ENCODE measurements at places on chromosomes 2 and 18.

DNA sequence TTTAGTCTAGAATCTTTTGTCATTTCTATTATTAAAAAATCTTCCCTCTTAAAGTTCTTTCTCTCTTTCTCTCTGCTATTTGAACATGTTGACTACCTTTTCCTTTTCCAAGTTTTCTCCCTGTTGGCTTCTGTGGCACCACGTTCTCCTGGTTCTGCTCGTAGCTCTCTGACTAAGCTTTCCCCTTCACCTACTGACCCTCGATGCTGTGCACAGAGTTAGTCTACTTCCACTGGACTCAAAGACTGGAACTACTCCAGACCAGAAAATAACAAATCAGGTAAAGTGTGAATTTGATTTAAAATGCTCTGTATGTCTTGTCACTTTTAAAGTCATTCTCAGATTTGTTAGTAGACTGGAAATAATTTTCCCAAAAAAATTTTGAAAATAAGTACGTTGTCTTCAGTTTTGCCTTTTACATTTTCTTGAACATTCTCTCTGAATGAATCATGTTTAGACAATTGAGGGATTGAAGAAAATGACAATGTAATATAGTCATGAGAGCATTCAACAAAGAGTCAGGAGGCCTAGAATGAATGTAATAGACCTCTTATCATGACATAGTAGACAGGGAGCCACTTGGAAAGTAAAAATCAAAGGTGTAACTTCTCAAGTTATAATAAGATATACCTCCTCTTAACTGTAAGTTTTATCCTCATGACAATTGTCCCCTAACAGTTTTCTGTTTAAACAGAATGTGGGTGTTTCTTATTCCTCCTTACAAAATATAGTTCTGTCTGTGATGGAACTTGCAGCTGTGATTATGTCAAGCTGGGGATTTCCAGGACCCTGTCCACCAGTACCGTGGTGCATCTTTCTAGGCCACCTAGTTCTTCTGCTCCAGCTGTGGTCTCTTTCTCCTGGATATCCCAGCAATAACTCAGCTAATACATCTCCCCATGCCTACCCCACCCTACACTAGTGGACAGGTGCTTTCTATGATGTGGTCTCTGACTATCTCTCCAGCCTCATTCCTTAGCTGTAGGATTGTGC, 25.5 kb downstream of the ITPRID2 start:
- H3K27me3 ChIP-seq, result no peaks in the 10 kb centered on the region
- H3K4me1 ChIP-seq, result no peaks in the 10 kb centered on the region
- H3K4me3 ChIP-seq, result no peak overlapping the region
- H3K36me3 ChIP-seq, result peaks cover 45% of the 10 kb centered on the region

- H3K27ac ChIP-seq, result no peak overlapping the region
- H3K4me3 ChIP-seq, result no peak overlapping the region
- no peaks in the 10 kb centered on the region for H3K36me3 ChIP-seq
- no peak for DNase-seq
- H3K27me3 ChIP-seq, result peaks cover 10% of the 10 kb centered on the region
- no peaks in the 10 kb centered on the region for H3K4me1 ChIP-seq
Observed at GRCh38 chr2:200199005-200199404, 107.5 kb upstream of the SPATS2L start.

DNA sequence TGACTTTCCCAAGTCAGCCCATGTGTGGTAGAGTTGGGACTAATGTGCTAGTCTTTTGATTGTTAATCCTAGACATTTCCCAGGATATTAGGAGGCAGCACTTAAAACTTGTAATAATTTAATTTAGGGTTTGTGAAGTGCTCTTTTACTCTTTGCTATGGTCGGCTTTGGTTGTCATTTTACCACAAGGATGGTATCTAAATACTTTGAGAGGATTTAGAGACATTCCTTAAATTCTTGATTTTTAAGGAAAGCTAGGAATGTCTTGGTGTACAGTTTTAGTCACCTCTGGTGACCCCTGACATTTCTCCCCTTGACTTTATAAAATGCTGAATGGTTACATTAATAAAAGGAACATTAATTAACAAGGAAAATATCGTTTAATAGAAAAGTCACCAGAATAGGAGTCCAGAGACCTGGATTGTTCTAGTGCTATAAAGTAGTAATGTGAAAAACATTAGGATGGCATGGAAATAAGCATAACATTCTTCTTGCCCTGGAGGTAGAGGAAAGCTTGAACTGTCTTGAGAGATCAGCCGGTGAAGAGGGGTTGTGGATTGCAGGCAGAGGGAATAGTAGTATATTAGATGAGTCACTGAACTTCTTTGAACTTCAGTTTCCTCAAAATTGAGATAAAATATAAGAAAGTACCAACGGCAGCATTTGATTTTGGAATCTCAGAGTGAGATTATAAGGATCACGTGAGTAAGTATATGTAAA, 209.2 kb downstream of the MCFD2 start:
- peaks cover 6% of the 10 kb centered on the region for H3K4me1 ChIP-seq
- H3K36me3 ChIP-seq, result no peaks in the 10 kb centered on the region
- H3K4me3 ChIP-seq, result no peak overlapping the region
- no peak overlapping the region for H3K27ac ChIP-seq
- DNase-seq, result no peak
- H3K27me3 ChIP-seq, result peaks cover 7% of the 10 kb centered on the region

GRCh38 chr18:27301615-27302378, 116.7 kb upstream of the CHST9 start:
- H3K4me1 ChIP-seq, result no peaks in the 10 kb centered on the region
- H3K27ac ChIP-seq, result no peak overlapping the region
- H3K27me3 ChIP-seq, result no peaks in the 10 kb centered on the region
- no peak for DNase-seq

GRCh38 chr18:57621246-57621604, 411 bp downstream of the NARS1 start:
- DNase-seq, result no peak
- H3K36me3 ChIP-seq, result peaks cover 20% of the 10 kb centered on the region
- H3K27ac ChIP-seq, result peak overlapping the region; percentile 99

- no peak overlapping the region for H3K4me3 ChIP-seq
- H3K27me3 ChIP-seq, result no peaks in the 10 kb centered on the region
- H3K4me1 ChIP-seq, result no peaks in the 10 kb centered on the region
Observed at GRCh38 chr18:34637094-34637801, 72.8 kb upstream of the DTNA start.

DNA sequence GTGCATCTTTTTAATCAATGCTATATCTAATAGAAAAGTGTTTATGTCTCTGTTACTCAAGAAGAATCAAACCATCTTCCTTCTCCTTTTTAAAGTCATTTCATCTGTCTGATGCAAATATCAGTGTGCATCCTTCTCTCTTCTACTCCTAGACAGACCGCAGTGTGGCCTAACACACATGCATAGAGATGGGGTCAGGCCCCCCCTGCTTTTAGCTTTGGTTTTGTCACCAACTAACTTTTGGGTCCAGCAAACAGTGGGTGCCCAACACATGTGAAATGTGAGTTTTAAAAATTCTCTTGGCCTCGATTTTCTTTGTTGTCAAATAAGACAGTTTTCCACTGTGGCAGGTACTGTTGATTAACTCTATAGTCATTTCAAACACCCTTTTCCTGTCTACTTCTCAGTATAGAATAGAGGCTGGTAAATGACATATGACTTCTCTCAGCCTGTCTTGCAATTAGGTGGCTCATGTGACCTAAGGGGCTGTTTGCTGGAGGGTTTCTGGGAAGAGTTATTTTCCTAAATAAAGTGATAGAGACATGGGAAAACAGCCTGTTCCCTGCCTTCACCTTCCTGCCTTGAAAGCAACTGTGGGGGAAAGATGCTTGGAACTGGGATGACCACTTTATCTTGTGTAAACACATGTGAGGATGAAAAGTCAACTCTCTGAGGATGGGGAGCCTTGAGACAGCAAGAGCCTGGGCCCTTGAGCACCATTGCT, 65.7 kb upstream of the DARS1 start:
- H3K27me3 ChIP-seq, result no peaks in the 10 kb centered on the region
- peak overlapping the region; percentile 70 for H3K4me3 ChIP-seq
- H3K4me1 ChIP-seq, result peaks cover 76% of the 10 kb centered on the region
- peak overlapping the region; percentile 77 for H3K27ac ChIP-seq
- no peak for DNase-seq

DNA sequence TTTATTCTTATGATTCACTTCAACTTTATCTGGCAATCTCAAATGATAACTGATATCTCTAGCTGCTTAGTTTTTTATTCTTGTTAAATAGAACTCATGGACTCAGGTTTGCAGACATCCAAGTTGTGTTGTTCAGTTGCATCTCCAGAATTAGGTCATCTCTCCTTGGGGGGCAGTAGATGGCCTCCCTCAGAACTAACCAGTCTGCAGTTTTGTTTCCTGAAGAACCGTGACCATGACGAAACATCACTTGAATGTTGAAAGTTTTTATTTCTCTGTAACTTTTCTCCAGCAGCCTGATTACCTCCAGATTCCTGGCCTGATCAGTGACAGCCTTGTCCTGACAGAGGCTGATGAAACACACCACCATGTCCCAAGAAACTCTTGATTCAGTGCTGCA, 321.5 kb downstream of the GALNT13 start:
- no peak overlapping the region for H3K27ac ChIP-seq
- DNase-seq, result no peak
- H3K27me3 ChIP-seq, result no peaks in the 10 kb centered on the region

DNA sequence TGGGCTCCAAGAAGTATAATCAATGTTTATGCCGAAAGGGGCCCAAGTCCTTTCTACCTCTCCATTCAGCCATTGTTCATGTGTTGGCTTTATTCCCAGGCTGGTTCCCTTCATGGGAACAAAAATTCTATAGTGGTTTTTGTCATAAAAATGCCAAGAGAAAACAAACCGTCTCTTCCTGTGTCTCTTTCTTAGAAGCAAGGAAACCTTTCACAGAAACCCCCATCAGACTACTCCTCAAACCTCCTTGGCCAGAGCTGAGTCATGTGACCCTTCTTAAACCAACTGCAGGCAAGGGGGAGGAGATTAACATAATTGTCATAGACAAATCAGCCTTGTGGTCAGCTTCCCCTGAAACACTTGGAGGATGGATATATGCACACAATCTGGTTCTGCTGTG, 75.1 kb upstream of the TANK start:
- DNase-seq, result no peak
- peaks cover 11% of the 10 kb centered on the region for H3K36me3 ChIP-seq
- H3K4me1 ChIP-seq, result peaks cover 30% of the 10 kb centered on the region
- H3K27me3 ChIP-seq, result no peaks in the 10 kb centered on the region
- H3K27ac ChIP-seq, result peak overlapping the region; percentile 45
- no peak overlapping the region for H3K4me3 ChIP-seq

GRCh38 chr2:96116424-96116878, at the start of gene ADRA2B:
TSS of gene ADRA2B (minus strand) at chr2:96116571. CDS start at chr2:96116149, 422 bp downstream.
- DNase-seq, result peak; percentile 61
- peaks cover 14% of the 10 kb centered on the region for H3K4me1 ChIP-seq
- H3K27me3 ChIP-seq, result peaks cover 39% of the 10 kb centered on the region
- H3K27ac ChIP-seq, result no peak within 1 kb of the TSS
- no peaks in the 10 kb centered on the region for H3K36me3 ChIP-seq
- peak within 1 kb of the TSS; percentile 83 for H3K4me3 ChIP-seq

DNA sequence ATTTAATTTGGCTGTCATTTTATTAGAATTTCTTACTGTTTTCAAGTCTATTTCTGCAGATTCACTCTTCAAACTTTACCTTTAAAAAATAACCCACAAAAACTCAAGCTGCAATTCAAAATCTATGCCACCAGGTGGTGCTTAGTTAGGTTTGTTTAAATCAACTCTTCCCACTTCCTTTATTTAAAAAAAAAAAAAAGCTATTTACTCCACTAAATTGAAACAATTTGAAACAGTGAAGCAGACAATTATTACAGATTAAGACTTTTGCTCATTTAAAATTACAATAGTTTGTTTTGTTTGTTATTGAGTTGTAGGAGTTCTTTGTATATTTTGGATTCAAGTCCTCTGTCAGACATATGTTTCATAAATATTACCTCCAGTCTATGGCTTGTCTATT, 300.0 kb downstream of the PDE11A start:
- peaks cover 11% of the 10 kb centered on the region for H3K27me3 ChIP-seq
- no peak overlapping the region for H3K27ac ChIP-seq
- H3K4me1 ChIP-seq, result peaks cover 2% of the 10 kb centered on the region
- DNase-seq, result no peak

- H3K36me3 ChIP-seq, result peaks cover 15% of the 10 kb centered on the region
- no peaks in the 10 kb centered on the region for H3K27me3 ChIP-seq
- peak overlapping the region; percentile 17 for H3K27ac ChIP-seq
- no peak for DNase-seq
- H3K4me3 ChIP-seq, result no peak overlapping the region
Observed at GRCh38 chr18:79459946-79460480, 64.3 kb downstream of the NFATC1 start.

GRCh38 chr2:121099329-121100290, 185.4 kb downstream of the TFCP2L1 start:
- no peaks in the 10 kb centered on the region for H3K4me1 ChIP-seq
- H3K27me3 ChIP-seq, result no peaks in the 10 kb centered on the region
- H3K4me3 ChIP-seq, result no peak overlapping the region
- H3K27ac ChIP-seq, result no peak overlapping the region
- DNase-seq, result no peak

DNA sequence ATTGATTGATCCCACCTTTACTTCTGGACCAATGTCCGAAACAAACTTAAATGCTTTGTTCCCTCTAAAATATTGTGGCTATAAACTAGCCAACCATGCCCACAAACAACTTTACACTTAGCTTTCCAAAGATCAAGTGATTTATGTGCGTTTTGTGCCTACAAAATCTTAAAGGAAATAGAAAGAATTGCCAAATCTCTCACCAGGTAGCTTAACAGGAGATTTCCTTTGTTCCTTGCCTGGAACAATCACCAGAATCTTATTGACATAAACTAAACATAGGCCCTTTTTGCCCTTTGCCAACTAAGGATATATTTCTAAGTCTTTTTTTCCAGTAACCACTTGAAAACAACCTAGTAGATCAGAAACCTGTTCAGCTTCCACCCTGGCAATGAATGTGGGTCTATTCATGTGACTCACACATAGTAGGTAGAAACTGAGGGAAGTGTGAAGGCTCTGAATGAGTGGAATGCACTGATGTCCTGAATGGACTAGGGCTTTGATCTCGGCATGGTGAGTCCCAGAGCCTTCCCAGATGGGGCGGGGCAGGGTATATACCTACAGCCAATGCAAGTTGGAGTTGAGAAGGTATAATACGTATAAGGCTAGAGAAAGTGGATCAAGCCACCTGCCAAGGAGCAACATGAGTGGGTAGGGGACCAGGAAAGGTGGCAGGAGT, 94.6 kb upstream of the PPP1CB start:
- no peaks in the 10 kb centered on the region for H3K27me3 ChIP-seq
- H3K4me3 ChIP-seq, result no peak overlapping the region
- peaks cover 15% of the 10 kb centered on the region for H3K4me1 ChIP-seq
- H3K27ac ChIP-seq, result no peak overlapping the region
- no peaks in the 10 kb centered on the region for H3K36me3 ChIP-seq

GRCh38 chr2:215868846-215869543, 144.4 kb downstream of the MREG start:
- no peaks in the 10 kb centered on the region for H3K4me1 ChIP-seq
- H3K27me3 ChIP-seq, result no peaks in the 10 kb centered on the region
- DNase-seq, result no peak

GRCh38 chr2:120596990-120597594, 138.6 kb upstream of the GLI2 start:
- no peak overlapping the region for H3K4me3 ChIP-seq
- no peaks in the 10 kb centered on the region for H3K27me3 ChIP-seq
- DNase-seq, result no peak
- no peak overlapping the region for H3K27ac ChIP-seq
- no peaks in the 10 kb centered on the region for H3K36me3 ChIP-seq
